ENCODE measurements at places on chromosomes 7 and 10.
A peak's percentile ranks its signal among the peaks of the same experiment; 100 is the strongest.

- peak; percentile 94 for DNase-seq
These were observed 21.2 kb upstream of the BLOC1S2 start for GRCh38 chr10:100307684-100308083.

DNA sequence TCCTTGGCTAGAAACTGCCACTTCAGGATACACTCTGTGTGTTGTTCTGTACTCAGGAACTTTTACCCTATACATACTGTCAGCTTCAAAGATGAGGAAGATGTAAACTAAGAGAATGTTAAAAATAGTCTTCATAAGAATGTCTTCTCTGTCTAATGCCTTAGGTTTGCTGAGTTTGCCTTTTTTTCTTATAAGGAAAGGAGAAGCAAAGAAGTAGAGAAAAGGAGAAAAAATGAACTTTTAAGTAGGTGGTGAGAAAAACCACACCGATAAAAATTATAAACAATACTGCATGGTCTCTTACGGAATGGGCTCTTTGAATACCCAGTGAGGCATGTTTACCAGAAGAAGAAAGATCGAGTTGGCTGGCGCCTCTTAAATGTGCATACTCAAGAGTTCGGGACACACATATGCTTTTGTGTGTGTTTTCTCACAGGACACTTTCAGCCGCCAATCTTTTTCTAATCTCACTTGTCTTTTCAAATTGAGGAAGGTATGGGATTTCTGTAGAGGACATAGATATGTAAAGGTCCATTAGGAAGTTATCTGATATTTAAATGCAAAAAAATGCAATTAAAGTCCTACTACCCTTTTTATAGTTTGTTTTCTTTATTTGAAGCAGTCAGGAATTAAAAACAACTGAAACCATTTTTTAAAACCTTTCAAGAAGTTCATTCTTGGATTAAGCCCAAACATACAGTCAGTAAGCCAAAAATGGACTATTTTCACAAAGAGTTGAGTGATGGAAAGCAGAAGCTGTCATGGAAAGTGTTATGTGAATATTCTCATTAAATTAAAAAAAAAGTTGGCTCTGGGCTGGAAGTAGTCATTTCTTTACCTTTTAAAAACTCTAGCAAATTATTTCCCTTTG lies 100.6 kb upstream of the MDFIC start:
- no peak for DNase-seq

- no peak for DNase-seq
These were observed 30.7 kb downstream of the ST8SIA6 start for GRCh38 chr10:17423632-17424186.

GRCh38 chr7:121101621-121102020 lies 113.1 kb downstream of the CPED1 start:
- no peak for DNase-seq

GRCh38 chr7:157139810-157140510 lies 1.2 kb downstream of the UBE3C start:
- DNase-seq: no peak

GRCh38 chr10:25103703-25104102 lies 71.1 kb upstream of the GPR158 start:
- no peak for DNase-seq

DNA sequence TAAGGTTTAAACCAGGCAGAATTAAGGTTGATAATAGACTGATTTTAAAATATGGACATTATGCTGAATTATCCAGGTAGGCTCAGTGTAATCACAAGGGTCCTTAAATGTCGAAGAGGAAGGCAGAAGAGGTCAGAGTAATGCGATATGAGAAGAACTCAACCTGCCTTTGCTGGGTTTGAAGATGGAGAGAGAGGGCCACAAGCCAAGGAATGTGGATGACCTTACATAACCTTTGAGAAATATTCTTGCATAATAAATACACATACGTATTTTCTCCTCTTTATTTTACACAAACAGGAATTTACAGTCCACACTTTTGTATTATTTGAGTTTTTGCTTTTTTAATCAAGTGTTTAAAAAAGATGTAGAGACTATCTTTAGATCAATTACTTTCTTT lies 88.5 kb downstream of the ST7 start:
- DNase-seq: no peak

GRCh38 chr7:128209229-128210035 lies 31.6 kb upstream of the LEP start:
- DNase-seq: peak; percentile 61

- DNase-seq: peak; percentile 67
These were observed 166.0 kb downstream of the FANK1 start for GRCh38 chr10:126062131-126063032.

DNA sequence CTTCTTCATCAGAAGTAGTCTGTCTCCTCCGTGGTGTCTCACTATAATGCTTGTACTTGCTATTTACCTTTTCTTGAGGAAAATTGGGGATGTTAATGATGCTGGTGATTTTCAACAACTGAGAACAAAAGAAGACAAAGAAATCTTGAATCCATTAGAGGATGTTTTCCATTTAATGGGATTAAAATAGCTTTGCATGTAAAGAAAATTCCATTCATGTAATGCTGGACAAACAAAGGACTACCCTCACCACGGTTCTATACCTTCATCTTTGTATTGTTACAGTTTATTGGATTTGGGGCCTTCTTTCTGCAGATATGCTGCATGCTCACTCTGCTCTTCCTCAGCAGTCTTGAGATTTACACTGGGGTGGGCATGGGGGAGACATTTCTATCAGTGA lies 128.4 kb downstream of the WNT2 start:
- no peak for DNase-seq
